ENCODE measurements at places on chromosomes 16 and 17.

- no peak for DNase-seq
Observed at GRCh38 chr17:73541561-73541981, 102.7 kb downstream of the SDK2 start.

- DNase-seq: peak; percentile 62
Observed at GRCh38 chr17:28896884-28897768, at the start of gene FLOT2. Gene FLOT2, minus strand, starts transcription at chr17:28897733. Its CDS starts 159 bp downstream, at chr17:28897574.

- DNase-seq: no peak
Observed at GRCh38 chr17:36610474-36610873, 9.1 kb downstream of the MRM1 start.

DNA sequence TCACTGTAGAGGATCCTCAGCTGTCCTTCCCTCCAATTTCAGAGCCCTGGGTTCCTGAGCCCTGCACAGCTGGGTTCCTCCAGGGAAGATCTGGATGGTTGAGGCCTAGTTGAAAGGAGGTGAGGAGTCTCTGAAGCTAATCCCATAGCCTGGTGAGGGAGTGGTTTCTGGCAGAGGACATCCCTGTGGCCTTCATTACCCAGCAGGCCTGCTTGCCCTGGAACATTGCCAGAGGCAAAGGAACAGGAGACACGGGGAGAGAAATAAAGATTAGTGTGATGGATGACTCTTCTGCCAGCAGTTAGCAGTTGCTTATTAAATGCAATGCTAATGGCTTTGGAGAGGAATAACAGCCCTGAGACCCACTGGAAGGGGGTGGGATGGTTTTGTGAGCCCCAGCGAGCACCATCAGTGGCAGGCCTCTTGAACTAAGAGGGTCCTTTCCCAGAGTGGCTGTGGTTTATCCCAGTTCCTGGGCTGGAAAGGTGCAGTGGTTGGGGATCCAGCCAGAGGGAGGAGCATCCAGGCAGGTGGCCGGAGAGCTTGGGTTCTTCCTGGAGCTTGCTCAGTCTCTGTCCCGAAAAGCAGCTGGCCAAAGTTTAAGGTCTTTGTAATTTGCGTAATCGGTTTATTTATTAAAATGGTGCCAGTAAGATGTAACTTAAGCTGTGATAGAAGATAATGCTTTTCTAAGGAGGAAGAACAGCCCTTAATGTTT lies 209.7 kb downstream of the CCDC182 start:
- DNase-seq: no peak

DNA sequence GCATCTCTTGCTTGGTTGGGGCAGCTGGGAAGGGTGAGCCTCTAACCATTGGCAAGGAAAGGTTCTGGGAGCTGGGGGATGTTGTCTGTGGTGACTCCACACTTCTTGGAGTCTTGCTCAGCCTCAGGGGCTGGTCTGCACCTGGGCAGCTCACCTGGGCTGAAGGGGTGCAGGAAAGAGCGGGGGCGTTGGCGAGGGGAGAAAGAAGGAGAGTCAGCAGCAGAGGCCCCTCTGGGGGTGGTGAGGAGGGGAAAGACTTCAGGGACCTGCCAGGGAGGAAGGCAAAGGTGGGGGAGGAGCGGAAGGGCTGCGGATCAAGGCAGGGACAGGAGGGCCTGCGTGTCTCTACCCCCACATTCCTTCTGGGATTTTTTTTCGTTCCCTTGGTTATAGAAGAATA lies 47.7 kb downstream of the CCDC42 start:
- no peak for DNase-seq

DNA sequence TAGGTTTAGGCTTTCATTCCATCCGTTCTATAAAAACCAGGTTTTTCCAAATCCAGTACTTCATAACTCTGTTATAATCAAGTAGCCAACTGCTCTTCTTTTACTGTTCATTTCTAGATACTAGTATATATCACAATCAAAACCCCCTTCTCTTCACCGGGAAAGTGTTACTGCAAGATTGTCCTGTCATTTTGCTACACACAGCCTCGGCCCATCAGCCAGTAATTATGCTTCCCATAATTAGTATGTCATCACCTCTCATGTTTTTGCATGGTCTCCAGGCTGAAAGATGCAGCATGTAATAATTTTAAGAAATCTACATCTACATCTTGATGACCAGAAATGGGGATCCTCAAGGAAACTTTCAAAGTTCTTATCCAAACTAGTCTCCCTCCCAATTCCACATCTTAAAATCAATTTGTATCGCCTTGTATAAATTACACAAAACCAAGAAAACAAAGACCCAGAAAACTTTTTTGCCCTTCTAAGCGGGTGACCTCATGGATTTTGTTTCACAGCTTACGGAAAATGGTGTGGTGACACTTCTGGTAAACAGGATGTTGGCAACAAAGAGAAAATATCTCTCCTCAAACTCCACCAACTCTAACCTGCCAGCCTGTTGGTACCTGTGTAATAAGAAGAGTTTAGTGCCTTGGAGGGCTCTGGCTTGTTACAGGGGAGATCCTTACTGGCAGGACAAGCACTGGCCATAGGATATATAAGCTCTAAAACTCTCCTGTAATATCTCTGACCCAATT lies 9.3 kb downstream of the TACO1 start:
- no peak for DNase-seq

GRCh38 chr17:45740553-45741330 lies 43.4 kb upstream of the CRHR1 start:
- DNase-seq: peak; percentile 53

GRCh38 chr17:28714281-28714680 lies 2.6 kb upstream of the PROCA1 start:
- no peak for DNase-seq

DNA sequence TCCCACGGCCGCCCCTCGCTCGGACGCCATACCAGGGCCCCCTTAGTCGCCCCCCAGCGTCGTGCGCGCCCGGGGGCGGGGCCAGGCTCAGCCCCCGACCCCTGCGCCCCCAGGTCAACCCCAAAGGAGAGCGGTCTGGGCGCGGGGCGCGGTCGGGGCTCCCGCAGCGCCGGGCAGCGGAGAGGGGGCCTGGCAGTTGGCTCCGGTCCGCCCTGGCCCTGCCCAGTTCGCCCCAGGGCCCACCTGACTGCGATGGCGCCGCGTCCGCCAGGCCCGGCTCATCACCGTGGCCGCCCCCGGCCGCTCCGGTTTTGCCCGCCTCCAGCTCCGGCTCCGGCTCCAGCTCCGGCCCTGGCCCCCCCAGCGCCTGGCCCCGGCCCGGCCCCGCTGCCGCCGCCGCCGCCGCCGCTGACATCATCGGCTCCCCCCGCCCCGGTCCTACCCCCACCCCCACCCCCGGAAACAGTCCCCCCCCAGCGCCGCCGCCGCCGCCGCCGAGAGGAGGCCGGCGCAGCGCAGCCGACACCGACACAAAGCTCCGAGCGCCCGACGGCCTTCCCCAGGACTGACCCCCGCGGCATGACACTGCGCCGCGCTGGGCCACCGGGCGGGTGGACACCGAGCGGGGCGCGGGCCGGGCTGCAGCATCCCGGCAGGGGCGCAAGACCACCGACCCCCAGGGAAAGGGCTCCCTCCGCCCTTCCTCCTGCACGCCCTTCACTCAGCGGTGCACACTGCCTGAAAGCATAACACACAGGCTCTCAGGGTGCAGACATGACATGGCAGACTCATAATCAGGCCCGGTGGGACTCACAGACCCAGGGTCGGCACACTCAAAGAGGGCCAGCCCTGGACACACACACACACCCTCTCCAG lies at the start of gene ZBTB4:
Gene ZBTB4 (minus strand): TSS at position 419 of the 876 bp plus-strand sequence. CDS start 12,830 bp downstream, outside the sequence.
- DNase-seq: no peak

DNA sequence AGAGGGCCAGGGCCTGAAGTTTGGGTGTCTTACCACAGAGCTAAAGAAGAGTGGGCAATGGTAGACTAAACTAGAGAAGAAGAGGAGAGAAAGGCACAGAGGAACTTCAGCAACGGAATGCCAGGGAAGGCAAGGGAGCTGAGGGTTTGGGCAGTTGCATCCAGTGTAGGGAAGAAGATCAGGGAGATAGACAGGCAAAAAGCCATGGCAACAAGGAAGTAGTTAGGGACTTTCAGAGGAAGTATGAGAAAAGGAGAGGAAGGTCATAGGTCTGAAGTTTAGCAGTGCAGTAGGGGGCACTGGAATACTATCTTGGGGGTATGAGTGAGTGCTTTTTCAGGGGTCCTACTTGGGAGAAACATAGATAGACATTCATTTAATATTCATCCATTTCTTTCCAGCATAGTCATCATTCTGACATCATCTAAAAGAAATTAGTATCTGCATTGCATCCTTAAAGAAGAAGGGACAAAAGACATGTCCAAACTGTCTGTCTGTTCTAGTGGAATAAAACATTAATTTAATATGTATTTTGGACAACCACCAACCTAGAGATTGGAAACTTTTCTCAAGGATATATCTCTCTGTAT lies 2.2 kb upstream of the NF1 start:
- no peak for DNase-seq

DNA sequence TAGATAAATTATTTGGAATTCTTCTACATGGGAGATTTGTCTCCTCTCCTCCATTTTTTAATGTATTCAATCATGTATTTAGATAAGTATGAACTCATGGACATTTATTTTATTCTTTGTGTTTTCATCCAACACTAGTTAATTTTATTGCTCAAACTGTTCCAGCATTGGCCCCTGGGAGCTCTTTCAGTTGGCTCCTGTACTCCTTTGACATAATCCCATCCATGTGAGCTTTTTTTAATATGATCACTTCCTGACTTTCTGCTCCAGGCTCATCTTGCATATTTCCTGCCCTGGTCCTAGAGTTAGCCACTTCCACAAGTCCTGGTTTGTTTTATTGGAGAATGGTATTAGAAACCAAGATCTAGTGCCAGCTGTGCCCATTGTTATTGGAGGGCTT lies 419.0 kb upstream of the CDH11 start:
- DNase-seq: no peak

GRCh38 chr16:4317532-4318450 lies 1.9 kb downstream of the GLIS2 start:
- no peak for DNase-seq

GRCh38 chr17:4332296-4332970 lies 34.0 kb downstream of the UBE2G1 start:
- DNase-seq: no peak

DNA sequence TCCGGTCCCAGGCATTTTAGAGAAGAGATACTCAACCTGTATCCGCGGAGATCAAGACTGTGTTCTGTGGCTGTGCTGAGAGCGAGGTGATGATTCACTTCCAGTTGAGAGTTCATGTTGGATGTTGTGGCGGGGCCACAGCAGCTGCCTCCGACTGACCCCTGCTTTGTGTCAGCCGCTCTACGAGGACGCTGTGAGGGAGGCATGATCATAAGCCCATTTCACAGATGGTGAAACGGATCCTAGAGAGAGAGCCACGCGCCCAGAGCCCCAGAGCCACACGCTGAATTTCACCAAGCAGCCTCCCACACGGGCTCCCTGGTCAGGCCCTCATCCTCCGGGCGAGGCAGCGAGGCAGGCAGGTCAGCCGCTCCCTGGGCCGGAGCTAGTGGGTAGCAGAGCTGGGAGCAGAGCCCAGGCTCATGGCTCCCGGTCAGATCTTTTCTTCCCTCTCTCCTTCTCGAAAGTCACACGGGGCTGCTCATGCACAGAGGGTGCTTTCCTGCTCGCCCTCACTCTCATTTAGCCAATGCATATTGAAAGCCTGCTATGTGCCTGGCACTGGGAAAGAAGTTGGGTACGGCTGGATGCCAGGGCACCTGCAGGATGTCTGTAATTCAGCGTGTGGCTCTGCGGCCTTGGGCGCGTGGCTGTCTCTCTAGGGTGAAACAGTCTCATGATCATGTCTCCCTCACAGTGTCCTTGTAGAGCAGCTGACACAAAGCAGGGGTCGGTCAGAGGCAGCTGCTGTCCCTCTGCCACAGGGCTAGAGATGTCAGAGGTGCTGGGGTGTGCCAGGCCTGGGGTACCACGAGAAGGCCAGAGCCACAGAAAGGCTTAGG lies 155.6 kb upstream of the CHMP6 start:
- no peak for DNase-seq

DNA sequence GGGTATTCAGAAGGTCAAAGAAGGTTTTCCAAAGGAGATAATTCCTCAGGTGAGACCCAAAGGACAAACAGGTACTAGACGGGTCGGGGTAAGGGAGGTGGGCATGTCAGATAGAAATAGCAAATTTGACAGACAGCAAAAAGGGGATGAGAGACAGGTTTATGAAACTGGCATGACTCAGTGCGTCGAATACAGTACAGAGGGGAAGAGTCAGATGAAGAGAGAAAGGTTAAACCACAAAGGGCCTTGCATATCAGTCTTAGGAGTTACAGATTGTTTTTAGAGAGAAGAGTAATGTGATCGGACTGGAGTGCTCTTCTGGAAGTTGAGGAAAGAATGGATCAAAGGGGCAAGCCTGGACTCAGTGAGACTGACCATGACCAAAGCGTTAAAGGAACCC lies 88.4 kb downstream of the ZZEF1 start:
- no peak for DNase-seq

DNA sequence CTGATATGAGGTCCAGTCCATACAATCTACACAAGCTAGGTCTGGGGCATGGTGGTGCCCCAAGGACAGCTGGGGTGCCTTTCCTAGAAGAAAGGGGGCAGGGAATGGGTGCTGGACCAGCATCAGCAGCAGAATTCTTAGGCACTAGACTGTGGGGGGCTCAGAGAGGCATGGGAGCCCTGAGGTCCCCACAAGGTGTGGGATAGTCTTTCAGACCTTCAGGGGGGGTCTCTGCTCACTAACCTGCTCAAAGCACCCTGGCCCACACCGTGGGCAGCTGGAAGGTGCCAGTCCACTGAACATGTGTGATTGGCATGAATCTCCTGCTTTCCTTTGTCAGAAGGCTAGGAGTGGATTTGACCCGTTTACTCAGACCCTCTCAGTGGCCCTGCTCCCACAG lies 26.1 kb upstream of the C16orf78 start:
- DNase-seq: no peak

DNA sequence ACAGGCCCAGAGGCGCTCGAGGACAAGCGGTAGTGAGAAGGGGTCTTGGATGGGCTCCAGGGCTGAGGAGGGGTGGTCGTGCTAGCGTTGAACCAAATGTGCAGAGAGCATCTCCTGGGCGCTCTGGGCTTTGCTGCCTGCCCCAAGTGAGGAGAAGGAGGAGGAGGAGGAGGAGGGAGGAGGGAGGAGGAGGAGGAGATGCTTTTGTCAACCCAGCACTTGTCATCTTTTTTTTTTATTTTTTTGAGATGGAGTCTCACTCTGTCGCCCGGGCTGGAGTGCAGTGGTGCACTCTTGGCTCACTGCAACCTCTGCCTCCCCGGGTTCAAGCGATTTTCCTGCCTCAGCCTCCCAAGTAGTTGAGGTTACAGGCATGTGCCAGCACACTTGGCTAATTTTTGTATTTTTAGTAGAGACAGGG lies 59.8 kb downstream of the PGS1 start:
- DNase-seq: no peak

DNA sequence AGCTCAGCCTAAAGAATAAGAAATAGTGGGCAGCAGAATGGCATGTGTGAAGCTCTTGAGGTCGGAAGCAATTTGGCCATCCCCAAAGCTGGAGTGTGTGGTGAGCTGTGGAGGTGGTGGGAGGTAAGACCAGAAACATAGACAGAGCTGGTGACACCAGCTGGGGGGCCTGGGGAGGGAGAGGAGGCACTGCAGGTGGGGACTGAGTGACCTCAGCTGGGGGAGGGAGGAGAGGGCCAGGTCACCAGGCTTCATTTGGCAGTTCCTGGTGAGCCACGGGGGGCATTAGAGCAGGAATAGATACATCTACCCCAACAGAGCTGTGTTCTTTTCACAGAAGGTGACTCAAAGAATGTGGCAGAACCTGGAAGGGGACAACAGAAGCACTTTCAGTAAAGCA lies 31.9 kb downstream of the WFDC1 start:
- DNase-seq: no peak

- no peak for DNase-seq
Observed at GRCh38 chr16:47461598-47462266, 601 bp downstream of the PHKB start.

- DNase-seq: no peak
Observed at GRCh38 chr16:84544031-84544773, 39.7 kb upstream of the MEAK7 start.

GRCh38 chr17:77427391-77427991 lies 286.7 kb downstream of the SEC14L1 start:
- no peak for DNase-seq
